Mesangial cell (primary cell): ENCODE measurements at places on chromosomes 5 and 9. TPM values are rescaled to one million over a fixed set of nuclear protein-coding genes. Genes with fewer than 3 reads are reported as not detected.

The CCDC192 gene
- not detected in 2 replicates for total RNA-seq

The JAKMIP2 gene
- total RNA-seq, result 0.25 and 0.65 TPM in 2 replicates

The ARID3C gene
- total RNA-seq, result 0.51 TPM in 1 of 2 replicates, not detected in the other

The LCN10 gene
- total RNA-seq, result not detected in 2 replicates

The SPAG8 gene
- 0.33 and 1.3 TPM in 2 replicates for total RNA-seq

The IRX4 gene
- total RNA-seq, result 2.0 and 2.3 TPM in 2 replicates

The PCDH12 gene
- total RNA-seq, result not detected in 2 replicates

The DOK3 gene
- total RNA-seq, result 0.25 and 1.1 TPM in 2 replicates

The INSL6 gene
- total RNA-seq, result not detected in 2 replicates

The RASGRF2 gene
- total RNA-seq, result 0.51 and 2.6 TPM in 2 replicates

The GDA gene
- 0.76 TPM in 1 of 2 replicates, not detected in the other for total RNA-seq

The EFNA5 gene
- total RNA-seq, result 17.6 and 43.7 TPM in 2 replicates

The PIP5KL1 gene
- total RNA-seq, result 2.5 and 4.2 TPM in 2 replicates

The SCGB3A2 gene
- total RNA-seq, result not detected in 2 replicates

The LHX3 gene
- not detected in 2 replicates for total RNA-seq

The IPPK gene
- 4.7 and 10.1 TPM in 2 replicates for total RNA-seq

The THBS4 gene
- total RNA-seq, result 0.33 and 1.9 TPM in 2 replicates

The NKD2 gene
- 0.13 TPM in 1 of 2 replicates, not detected in the other for total RNA-seq

The EMB gene
- 4.9 and 12.4 TPM in 2 replicates for total RNA-seq

The TAF11L5 gene
- total RNA-seq, result not detected in 2 replicates

The SLC46A2 gene
- not detected in 2 replicates for total RNA-seq

The LHX2 gene
- not detected in 2 replicates for total RNA-seq

The GABRA6 gene
- not detected in 2 replicates for total RNA-seq

The ADRA1B gene
- total RNA-seq, result 3.1 and 3.8 TPM in 2 replicates

The PKD2L2 gene
- total RNA-seq, result not detected in 2 replicates

The CATSPER3 gene
- total RNA-seq, result 0.13 and 0.16 TPM in 2 replicates

The C5orf52 gene
- total RNA-seq, result not detected in 2 replicates

The PCDHA4 gene
- 0.16 and 1.3 TPM in 2 replicates for total RNA-seq

The TOR2A gene
- 20.5 and 22.0 TPM in 2 replicates for total RNA-seq

The ANKRD33B gene
- 3.4 and 7.7 TPM in 2 replicates for total RNA-seq

The MLANA gene
- not detected in 2 replicates for total RNA-seq

The PTGER4 gene
- total RNA-seq, result 20.7 and 77.4 TPM in 2 replicates

The ACTBL2 gene
- total RNA-seq, result 6.7 and 16.5 TPM in 2 replicates

The FOXE1 gene
- under 0.01 and 0.38 TPM in 2 replicates for total RNA-seq

The ORM2 gene
- not detected in 2 replicates for total RNA-seq

The MTX3 gene
- 4.4 and 7.0 TPM in 2 replicates for total RNA-seq

The ERCC8 gene
- total RNA-seq, result 12.0 and 21.2 TPM in 2 replicates

The TARS1 gene
- 78.8 and 187 TPM in 2 replicates for total RNA-seq

The TLR4 gene
- total RNA-seq, result 8.2 and 12.2 TPM in 2 replicates

The EGFL7 gene
- total RNA-seq, result 20.4 and 27.0 TPM in 2 replicates

The GABRG2 gene
- not detected in 2 replicates for total RNA-seq

The WNT8A gene
- not detected in 2 replicates for total RNA-seq

The PCDHGC3 gene
- total RNA-seq, result 36.5 and 60.1 TPM in 2 replicates

The NIPAL4 gene
- 4.2 and 5.9 TPM in 2 replicates for total RNA-seq

The NUTM2F gene
- total RNA-seq, result not detected in 2 replicates

The DOCK8 gene
- 0.49 and 2.8 TPM in 2 replicates for total RNA-seq

The C1QTNF2 gene
- 0.65 TPM in 1 of 2 replicates, not detected in the other for total RNA-seq

The RASGEF1C gene
- 0.13 TPM in 1 of 2 replicates, not detected in the other for total RNA-seq

The QRFP gene
- total RNA-seq, result not detected in 2 replicates

The MAML1 gene
- total RNA-seq, result 16.6 and 27.1 TPM in 2 replicates

The HMMR gene
- 1.0 and 39.9 TPM in 2 replicates for total RNA-seq

The GCNT1 gene
- 6.5 and 11.8 TPM in 2 replicates for total RNA-seq

The PITX1 gene
- total RNA-seq, result under 0.01 TPM in 1 of 2 replicates, not detected in the other

The SPINK6 gene
- not detected in 2 replicates for total RNA-seq

The AGXT2 gene
- not detected in 2 replicates for total RNA-seq

The TAF11L10 gene
- not detected in 2 replicates for total RNA-seq
